Head of caudate nucleus (tissue), 42 donors: ENCODE measurements at places on chromosomes 11 and 22.

DNA sequence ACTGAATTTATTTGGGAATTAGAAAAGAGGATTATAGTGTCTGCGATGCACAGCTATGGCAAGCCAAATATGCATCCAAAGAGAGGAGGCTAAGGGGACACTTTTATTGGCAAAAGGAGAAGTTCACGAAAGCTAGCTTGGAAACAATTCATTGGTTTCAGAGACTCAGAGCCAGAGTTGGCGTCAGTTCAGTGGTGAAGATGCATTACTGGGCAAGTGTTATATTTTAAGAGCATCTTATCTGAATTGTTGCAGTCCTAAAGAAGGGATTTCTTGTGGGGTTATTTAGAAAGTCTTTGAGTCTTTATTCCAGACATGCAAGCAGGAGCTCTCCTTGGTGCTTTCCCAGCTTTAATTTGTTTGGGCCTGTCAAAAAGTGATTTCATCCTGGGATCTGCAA lies 15.0 kb downstream of the CLDN5 start:
- no peak for DNase-seq

GRCh38 chr22:37309211-37310074 lies 27.1 kb downstream of the CYTH4 start:
- no peak for DNase-seq

GRCh38 chr11:67486481-67487195 lies 3.8 kb downstream of the AIP start:
- DNase-seq = no peak

DNA sequence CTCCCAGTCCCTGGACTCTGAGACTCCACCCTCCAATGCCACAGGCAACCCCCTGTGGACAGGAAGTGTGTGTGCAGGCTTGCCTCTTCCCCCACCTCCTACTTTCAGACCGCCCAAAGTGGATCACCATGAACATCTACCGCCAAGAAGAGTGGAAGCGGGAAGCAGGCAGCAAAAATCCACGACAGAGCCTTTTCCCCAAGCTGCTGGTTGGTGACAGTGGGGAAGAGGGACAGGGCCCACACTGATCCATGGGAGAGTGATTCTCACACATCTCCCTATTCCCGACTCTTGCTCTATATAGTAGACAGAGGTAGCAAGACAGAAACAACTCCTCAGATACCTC lies 53.4 kb upstream of the SPATA19 start:
- no peak for DNase-seq

- DNase-seq = no peak
These were observed 23.4 kb downstream of the MRPL16 start for GRCh38 chr11:59787255-59787588.

DNA sequence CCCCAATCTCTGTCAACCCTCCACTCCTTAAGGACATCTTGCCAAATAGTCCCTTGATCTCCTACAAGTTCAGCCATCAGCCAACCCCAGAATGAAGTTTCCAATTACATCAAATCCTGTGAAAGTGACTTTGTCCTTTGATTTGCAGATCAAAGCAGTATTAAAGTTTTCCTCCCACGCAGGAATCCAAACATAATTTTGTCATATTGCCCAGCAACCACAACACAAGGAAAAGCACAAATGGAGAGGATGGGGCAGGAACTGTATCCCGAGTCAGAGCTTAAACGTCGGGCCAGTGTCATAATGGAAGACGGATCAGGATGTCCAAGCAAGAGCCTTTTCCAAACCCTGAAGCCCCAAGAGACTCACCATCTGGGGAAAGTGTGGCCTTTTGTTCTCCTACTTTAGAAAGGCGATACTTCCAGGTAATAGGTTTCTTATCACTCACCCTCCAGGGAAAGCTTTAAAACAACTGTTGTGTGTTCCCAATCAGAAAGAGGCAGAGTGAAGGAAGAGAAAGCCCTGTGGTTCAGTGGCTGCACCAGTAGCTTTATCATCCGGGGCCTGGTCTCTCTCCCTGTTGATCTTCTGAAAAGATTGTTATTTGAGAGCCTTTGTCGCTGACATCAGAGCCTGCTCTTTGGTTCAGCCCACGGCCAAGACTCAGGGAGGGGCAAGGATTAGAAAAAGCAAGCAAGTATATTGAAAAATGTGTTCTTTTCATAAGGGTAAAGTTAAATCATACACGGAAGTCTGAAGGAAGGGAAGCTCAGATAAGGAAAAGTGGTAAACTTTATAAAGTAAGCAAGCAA lies 41.7 kb downstream of the EXPH5 start:
- no peak for DNase-seq

DNA sequence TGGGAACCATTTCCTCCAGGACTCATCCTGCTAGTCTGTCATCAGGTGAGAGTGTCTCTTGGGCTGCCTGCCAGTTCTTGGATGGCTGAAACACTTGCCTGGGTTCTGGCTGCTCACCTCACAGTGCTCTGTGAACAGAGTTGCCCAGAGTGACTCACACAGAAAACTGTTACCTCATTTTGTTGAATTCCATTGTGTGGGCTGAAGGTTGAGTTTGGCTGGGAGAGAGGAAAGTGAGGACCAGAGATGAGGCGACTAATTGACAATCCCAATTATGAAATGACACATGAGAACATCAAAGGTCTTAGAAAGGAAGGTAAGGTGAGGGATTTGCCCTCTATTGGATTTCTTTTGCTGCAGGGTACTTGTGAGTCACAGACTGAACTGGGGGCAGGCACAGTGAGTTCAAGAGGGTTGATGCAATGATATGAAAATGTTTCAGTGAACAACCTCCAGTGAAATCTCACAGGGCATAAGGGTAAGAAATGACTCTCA lies 20.2 kb upstream of the CALCB start:
- no peak for DNase-seq

DNA sequence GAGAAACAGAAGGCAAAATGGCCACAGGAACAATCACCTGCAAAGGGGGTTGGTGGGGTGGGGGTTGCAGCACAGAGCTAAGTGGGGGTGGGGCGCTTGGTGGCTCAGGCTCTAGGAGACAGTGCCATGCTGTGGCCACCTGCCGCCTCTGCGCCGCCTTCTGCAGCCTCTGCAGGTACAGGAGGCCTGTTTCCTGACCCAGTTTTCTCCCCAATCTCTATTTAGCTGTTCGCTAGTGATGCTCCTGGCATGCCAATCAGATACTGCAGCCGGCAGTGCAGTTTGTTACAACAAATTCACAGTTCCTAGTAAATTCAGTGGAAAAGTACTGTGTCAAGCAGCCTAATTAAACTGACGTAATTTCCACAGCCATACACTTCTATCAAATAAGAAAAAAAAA lies 106.4 kb downstream of the SERGEF start:
- DNase-seq = peak; percentile 72

DNA sequence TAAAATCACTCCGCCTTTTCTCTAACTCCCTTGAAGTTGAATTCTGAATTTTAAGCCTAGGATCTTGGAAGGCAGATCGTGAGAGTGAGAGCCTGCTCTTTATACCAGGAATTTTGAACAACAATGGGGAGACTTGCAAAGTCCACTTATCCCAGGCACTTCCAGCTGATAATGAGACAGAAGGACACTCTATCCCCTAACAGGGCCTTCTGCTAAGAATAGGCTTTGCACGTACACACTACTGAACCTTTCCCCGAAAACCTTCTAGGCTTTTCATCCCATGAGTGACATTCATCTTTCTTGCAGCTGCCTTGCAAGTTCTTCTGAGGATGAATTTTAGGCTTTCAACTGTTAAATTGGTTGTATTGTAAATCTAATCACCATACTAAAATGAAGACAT lies 44.0 kb upstream of the WT1 start:
- DNase-seq = no peak

GRCh38 chr11:120343429-120343828 lies 7.2 kb downstream of the ARHGEF12 start:
- DNase-seq = peak; percentile 31

DNA sequence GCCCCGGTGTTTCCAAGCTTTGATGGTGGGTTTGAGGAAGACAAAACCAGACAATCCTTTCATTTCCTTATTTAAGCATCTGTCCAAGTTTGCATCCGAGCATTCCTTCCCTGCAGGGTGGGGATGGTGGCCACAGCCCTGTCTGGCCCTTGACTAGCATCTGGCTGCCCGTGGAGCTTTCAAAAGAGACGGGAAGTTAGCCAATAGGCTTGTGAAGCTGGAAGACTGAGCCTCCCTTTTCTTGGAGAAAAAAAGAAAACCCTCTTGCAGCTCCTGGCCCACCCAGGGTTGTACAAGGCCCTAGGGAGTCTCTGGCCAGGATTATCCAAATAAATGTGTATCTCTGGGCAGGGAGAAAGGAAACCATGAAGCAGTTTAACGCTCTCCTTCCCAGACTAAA lies 60.6 kb downstream of the MICAL2 start:
- DNase-seq = no peak

- no peak for DNase-seq
These were observed 78.5 kb downstream of the SPON1 start for GRCh38 chr11:14041040-14041439.

- no peak for DNase-seq
These were observed at the start of gene OR6A2 for GRCh38 chr11:6799402-6799801. TSS of gene OR6A2 (minus strand) at chr11:6799689. CDS start at chr11:6795708, 3,981 bp downstream.

GRCh38 chr11:90911192-90911591 lies 688.3 kb upstream of the CHORDC1 start:
- no peak for DNase-seq

GRCh38 chr11:134244593-134244992 lies 8.6 kb downstream of the THYN1 start:
- DNase-seq = no peak

DNA sequence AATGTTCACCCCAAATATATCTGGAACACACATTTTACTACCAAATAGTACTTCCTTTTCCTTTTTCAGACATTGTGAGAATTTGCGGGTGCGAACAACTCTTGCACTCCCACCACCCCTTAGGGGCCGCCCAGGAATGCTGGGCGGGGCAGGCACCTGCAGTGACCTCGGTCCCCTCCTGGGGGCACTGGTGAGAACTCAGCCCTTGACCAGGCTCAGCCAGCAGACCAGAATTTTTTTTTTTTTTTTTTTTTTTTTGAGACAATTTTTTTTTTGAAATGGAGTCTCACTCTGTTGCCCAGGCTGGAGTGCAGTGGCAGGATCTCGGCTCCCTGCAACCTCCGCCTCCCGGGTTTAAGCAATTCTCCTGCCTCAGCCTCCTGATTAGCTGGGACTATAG lies 75.8 kb downstream of the ARHGAP8 start:
- no peak for DNase-seq

- DNase-seq = no peak
These were observed 10.5 kb downstream of the UCP2 start for GRCh38 chr11:73972187-73972586.

GRCh38 chr22:43060183-43060582 lies 29.0 kb downstream of the TTLL1 start:
- DNase-seq = no peak

GRCh38 chr11:38448284-38448683 lies 1850.2 kb upstream of the RAG2 start:
- DNase-seq = no peak

- DNase-seq = no peak
These were observed 381.7 kb downstream of the TENM4 start for GRCh38 chr11:79059141-79059540.

- no peak for DNase-seq
These were observed 542.9 kb downstream of the NTM start for GRCh38 chr11:131913267-131913666.

DNA sequence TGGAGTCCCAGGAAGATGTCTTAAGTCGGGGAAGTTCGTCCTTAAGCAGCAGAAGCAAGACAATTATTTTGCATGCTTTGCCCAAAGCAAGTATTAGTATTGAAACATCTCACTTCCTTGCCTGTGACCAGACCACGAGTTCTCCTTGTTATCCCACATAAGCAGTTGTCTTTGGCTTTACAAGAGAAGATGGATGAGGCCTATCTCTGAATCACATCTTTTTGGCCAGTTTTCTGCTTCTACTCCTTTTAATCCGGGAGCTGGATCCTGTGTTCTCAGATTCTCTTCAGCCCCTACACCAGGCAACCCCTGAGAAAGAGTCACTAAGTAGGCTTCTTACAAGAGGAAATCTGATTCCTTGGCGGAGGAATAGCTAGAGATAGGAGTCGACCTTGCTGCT lies 2.1 kb downstream of the SYT9 start:
- no peak for DNase-seq

- DNase-seq = no peak
These were observed 441.6 kb downstream of the DYNC2H1 start for GRCh38 chr11:103550811-103551210.

DNA sequence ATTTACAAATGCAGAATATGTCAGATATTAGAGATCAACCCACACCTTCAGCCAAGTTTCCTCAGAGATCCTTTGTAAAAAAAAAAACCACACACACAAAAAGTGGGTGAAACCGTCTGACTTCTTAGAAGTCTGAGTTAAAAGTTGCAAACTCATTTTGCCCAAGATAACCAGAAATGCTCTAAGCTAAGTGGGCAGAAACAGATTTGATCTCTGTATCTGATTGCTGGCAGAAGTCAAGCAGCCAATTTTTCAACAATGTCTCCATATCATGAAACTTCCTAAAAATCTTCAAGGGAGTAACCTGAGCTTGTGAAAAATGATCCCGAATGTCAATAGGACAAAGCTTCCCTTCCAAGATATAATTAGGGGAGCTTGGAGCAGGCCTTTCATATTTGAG lies 28.6 kb upstream of the ATXN10 start:
- DNase-seq = no peak

DNA sequence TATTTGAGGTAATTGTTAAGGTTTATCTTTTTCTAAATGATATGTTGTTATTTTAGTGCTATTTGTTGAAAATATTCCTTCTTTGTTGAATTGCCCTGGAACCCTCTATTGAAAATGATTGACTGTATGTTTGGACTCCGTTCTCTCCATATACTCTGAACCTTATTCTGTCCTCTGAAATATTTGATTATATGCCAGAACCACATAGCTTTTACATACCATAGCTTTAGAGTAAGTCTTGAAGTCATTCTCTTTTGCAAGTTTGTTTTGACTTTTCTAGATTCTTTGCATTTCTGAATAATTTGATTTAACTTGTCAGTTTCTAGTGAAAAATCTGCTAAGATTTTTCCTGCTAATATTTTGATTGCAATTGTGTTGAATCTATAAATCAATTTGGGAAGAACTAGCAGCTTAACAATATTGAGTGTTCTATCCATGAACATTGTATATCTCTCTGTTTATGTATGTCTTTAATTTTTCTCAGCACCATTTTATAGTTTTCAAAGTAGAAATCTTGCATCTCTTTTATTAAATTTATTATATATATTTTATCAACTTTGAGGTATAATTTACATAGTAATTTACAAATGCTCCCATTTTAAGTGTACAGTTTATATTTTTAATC lies 51.7 kb upstream of the PITPNB start:
- DNase-seq = no peak

DNA sequence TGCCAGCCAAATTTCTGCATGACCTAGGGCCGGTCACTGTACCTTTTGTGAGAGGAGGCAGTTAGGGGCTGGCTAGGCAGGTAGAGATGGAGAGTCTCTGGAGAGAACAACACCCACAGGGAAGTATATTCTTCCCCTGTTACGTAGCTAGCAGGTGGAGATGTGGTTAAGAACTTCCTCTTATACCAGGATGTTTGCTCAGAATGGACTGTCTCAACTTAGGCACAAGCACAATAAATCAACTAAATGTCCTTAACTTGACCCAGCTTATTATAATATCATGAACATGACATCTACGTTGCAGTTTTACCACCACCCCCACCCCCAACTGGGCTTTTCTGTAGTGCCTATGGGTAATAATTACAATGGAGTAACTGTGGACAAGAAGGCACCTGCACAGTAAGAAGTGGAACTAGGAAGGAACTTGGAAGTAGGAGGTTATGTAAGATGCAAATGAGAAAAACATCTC lies 60.7 kb upstream of the MPEG1 start:
- DNase-seq = no peak

- no peak for DNase-seq
These were observed 49.8 kb downstream of the DKK3 start for GRCh38 chr11:11958403-11959231.

GRCh38 chr11:17268902-17269301 lies 7.6 kb upstream of the NUCB2 start:
- DNase-seq = no peak
